ENCODE measurements at places on chromosomes 13 and 19. TPM values are rescaled to one million over a fixed set of nuclear protein-coding genes. Genes with fewer than 3 reads are reported as not detected.

MTUS2 gene
- 0.03 TPM for polyA plus RNA-seq

MED16 gene
- 51.3 TPM for polyA plus RNA-seq

PRKCSH gene
- 59.7 TPM for polyA plus RNA-seq

CEACAM19 gene
- polyA plus RNA-seq, result 8.6 TPM

LILRB5 gene
- 0.95 TPM for polyA plus RNA-seq

FKRP gene
- 11.6 TPM for polyA plus RNA-seq

PAK4 gene
- 22.0 TPM for polyA plus RNA-seq

PSG1 gene
- not detected for polyA plus RNA-seq

SIGLEC8 gene
- polyA plus RNA-seq, result 0.03 TPM

PLIN4 gene
- 97.8 TPM for polyA plus RNA-seq

FFAR3 gene
- not detected for polyA plus RNA-seq

ZNF844 gene
- polyA plus RNA-seq, result 1.3 TPM

FBN3 gene
- polyA plus RNA-seq, result 0.01 TPM

CPB2 gene
- not detected for polyA plus RNA-seq

NLRP7 gene
- polyA plus RNA-seq, result not detected

SIGLEC5 gene
- not detected for polyA plus RNA-seq

CD70 gene
- polyA plus RNA-seq, result not detected

VAV1 gene
- 0.39 TPM for polyA plus RNA-seq

HSD11B1L gene
- 15.6 TPM for polyA plus RNA-seq

CALR3 gene
- 0.25 TPM for polyA plus RNA-seq

ZNF625 gene
- 0.46 TPM for polyA plus RNA-seq

CNN1 gene
- 5.7 TPM for polyA plus RNA-seq

ZNF420 gene
- polyA plus RNA-seq, result 39.5 TPM

CGB1 gene
- polyA plus RNA-seq, result not detected

SOX21 gene
- polyA plus RNA-seq, result not detected

KRI1 gene
- polyA plus RNA-seq, result 14.8 TPM

UBE2L5 gene
- polyA plus RNA-seq, result not detected

METTL21C gene
- 0.34 TPM for polyA plus RNA-seq

GPR18 gene
- 0.01 TPM for polyA plus RNA-seq

CD37 gene
- polyA plus RNA-seq, result 1.6 TPM

KLK3 gene
- polyA plus RNA-seq, result not detected

RELB gene
- polyA plus RNA-seq, result 12.1 TPM

ZNF497 gene
- 0.30 TPM for polyA plus RNA-seq

ELOF1 gene
- polyA plus RNA-seq, result 64.6 TPM

URAD gene
- not detected for polyA plus RNA-seq

UPF3A gene
- 29.4 TPM for polyA plus RNA-seq

KIR2DL1 gene
- polyA plus RNA-seq, result not detected

RINL gene
- polyA plus RNA-seq, result 2.2 TPM

ICAM4 gene
- polyA plus RNA-seq, result 0.18 TPM

DMRTC2 gene
- not detected for polyA plus RNA-seq

ZNF444 gene
- 22.4 TPM for polyA plus RNA-seq

SLITRK6 gene
- 0.03 TPM for polyA plus RNA-seq

PTBP1 gene
- 25.1 TPM for polyA plus RNA-seq

ZNF534 gene
- 0.52 TPM for polyA plus RNA-seq

KASH5 gene
- not detected for polyA plus RNA-seq

TIMM44 gene
- polyA plus RNA-seq, result 173 TPM
